NCI-H187 (cell line): ENCODE measurements at places on chromosomes 11 and 22.

DNA sequence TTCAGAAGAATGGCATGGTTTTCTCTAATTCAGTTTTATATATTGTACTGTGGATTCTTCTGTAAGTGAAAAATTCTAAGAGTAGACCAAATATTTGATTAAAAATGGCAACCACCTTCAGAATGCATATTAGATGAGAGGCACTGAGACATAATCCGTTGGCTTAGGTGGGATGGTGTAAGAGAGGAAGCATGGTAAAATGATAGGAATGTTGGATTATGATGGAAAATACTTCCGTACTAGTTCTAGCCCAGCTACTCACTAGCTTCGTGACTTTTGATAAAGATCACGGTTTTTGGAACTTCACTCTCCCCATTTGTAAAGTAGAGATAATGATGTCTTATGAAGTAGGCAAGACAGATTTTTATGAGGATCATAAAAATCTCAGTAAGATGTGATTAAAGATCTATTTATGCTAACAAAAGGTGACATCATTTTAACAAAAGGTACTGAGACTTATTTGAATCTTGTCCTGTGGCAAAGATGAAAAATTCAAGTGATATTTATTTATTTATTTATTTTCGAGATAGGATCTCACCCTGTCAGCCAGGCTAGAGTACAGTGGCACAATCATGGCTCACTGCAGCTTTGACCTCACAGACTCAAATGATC is 37.5 kb downstream of the UVRAG start:
- no peak for DNase-seq

DNA sequence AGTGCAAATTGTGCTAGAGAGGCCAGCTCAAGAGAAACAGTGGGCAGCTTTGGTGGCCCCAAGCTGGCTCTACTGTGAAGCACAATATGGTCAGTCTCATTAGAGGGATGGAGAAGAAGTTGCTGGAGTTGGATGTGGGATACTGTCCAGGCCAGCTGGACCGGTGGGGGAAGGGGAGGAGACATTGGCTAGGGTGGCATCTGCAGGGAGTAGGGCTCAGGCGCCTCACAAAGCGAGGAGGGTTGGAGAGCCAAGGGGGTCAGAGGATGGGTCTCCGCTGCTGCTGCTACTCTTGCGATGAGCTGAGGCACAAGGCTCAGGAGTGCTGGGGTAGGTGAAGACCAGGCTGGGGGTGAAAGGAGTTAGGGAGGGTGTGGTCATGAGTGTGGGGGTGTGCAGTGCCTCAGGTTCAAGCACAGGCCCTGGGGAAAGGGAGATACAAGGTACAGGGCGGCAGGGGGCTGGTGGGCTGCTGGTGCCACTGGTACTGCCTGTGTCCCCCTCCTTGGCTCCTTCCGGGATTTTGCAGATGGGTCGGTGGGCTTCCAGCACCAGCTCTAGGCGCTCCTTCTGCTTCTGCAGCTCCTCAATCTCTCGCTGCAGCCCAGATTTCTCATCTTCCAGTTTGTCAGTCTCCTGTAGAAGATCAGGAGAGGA is 2.3 kb downstream of the CCDC85B start:
- no peak for DNase-seq

DNA sequence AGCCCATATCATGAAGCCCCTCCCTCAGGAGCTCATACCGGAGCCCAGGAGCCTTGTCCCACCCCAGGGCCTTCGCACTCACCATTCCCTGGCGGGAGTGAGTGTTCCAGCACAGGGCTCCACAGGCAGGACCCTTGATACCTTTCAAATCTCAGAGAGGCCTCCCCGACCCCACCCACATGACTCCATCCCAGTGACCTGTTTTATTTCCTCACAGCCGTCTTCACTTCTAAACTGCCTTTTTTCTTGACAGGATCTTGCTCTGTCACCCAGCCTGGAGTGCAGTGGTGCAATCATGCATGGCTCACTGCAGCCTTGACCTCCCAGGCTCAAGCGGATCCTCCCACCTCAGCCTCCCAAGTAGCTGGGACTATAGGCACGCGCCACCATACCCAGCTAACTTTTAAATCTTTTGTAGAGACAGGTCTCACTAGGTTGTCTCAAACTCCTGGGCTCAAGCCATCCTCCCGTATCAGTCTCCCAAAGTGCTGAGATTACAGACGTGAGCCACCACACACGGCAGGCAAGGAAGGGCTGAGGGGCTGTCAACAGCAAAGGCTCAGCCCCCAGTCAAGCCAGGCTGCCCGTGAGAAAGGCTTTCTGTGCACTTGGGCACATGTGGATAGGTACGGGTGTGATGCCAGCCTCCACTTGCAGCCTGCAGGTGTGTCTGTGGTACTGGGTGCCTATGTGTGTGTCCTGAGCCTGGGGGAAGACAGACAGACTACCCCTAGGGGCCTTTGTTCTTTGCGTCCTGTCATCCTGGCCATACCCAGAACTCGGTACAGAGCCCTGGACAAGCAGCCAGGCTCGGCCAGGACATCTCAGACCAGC is 9.3 kb downstream of the RPL3 start:
- DNase-seq, result no peak

GRCh38 chr11:118605116-118605867 is 2.1 kb upstream of the PHLDB1 start:
- no peak for DNase-seq

- DNase-seq, result no peak
Observed at GRCh38 chr22:45639747-45640102, 31.9 kb upstream of the ATXN10 start.

- DNase-seq, result no peak
Observed at GRCh38 chr22:43711681-43712080, 100.4 kb downstream of the EFCAB6 start.

- DNase-seq, result no peak
Observed at GRCh38 chr11:68609761-68610160, 74.6 kb upstream of the GAL start.

GRCh38 chr11:15374418-15374817 is 259.7 kb downstream of the INSC start:
- DNase-seq, result no peak

DNA sequence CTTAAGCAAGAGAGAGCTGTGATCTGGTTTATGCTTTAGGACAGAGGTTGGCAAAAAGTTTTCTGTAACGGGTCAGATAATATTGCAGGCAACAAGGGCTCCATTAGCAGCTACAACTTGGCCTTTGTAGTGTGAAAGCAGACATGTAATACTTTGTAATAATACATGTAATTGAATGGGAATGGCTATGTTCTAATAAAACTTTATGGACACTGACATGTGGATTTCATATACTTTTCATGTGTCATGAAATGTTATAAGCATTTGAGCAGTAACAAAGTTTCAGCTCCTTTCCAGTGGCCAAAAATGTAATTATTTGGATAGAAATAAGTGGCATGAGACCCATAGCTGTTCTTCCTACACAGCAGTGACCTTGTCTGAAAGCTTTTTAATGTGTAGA is 3.1 kb downstream of the DYNC2H1 start:
- no peak for DNase-seq

- DNase-seq, result no peak
Observed at GRCh38 chr11:131849485-131849884, 479.1 kb downstream of the NTM start.

DNA sequence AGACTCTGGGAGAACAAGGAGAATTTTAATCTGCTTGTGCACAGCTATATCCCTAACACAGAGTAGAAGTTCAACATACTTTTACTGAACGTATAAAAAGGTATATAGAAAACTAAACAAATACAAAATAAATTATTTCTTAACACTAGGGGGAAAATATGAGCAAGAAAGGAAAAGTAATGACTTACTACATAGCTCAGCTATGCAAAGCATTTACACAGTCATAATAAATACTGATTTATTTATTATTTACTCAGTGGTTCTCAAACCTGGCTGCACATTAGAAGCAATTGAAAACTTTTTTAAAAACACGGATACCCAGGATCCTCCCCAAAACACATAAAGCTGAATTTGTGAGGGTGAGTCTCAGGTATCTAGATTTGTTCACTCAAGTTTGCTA is 182.5 kb downstream of the TTC28 start:
- DNase-seq, result no peak

GRCh38 chr22:44281768-44282637 is 30.7 kb downstream of the SHISAL1 start:
- DNase-seq, result no peak

DNA sequence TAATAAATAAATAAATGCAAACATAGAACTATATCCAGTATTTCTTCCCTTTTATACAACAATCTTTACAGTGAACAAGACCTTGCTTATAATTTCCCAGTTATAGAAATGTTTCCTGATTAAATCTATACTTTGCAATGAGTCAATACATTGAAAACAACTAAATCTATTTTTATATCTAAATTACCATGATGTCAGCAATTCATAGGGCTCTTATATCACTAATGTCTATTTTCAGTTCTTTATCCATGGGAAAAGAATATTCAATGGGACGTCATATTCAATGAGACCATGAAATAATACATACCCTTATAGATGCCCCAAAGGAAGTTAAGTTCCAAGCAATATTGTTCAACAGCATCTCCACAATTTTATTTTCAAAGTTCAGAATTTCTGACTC is 359.9 kb downstream of the CASP12 start:
- DNase-seq, result no peak

- DNase-seq, result no peak
Observed at GRCh38 chr22:50136581-50137015, 33.9 kb upstream of the PANX2 start.

DNA sequence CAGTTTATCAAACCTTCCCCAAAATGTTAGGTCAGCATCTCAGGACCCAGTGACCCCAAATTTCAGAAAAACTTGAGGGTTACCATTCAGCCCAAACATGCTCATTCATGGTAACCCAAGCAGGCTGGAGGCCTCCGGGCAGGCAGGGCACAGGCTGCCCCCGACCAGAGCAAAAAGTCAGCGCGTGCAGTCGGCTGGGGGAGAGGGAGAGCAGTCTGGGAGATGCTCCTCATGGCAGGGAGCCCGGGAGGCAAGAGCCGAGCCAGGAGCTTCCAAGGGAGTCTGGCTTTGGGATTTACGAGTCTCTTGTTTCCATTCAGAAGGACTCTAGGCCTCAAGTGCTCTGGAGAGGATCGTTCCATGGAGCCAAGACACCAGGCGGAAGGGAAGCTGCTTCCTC is 45.7 kb downstream of the RPUSD4 start:
- DNase-seq, result no peak

GRCh38 chr11:108483163-108483562 is 15.0 kb downstream of the POGLUT3 start:
- no peak for DNase-seq

- DNase-seq, result no peak
Observed at GRCh38 chr11:128235958-128236357, 351.4 kb downstream of the ETS1 start.

DNA sequence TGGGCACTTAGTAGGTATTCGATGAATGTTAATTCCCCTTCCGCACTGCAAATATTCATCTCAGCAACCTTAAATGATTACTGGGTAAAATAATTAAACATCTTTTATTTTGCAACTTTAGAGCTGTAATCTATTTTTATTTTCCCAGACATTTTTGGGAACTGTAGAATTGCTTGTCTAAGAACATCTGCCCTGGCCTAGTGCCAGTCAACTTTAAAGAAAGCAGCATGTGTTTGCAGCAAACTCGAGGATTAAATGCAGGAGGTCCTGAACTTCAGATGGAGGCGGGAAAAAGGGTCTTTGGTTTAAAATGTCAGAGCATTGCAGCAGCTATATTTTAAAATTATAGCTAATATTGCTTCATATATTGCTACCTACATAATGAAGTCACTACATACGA is 190.0 kb downstream of the PGR start:
- DNase-seq, result no peak

- DNase-seq, result no peak
Observed at GRCh38 chr11:21582791-21583190, 610.1 kb upstream of the ANO5 start.

DNA sequence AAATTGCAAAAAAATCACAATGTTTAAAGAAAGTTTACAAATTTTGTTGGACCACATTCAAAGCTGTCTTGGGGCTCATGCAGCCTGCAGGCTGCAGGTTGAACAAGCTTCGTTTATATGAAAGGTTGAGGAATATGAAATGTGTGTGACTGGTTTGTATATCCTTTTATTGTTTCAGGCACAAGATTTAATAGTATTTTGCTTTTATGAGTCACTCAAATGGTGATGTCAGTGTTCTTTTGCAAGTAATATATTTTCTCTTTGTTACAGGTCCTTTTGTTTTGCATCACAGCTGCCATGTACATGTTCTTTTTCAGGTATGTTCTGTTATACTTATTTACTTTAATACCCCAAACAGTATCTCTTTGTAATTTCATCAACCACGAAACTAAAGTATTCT is 198.6 kb downstream of the TMEM135 start:
- DNase-seq, result no peak

- no peak for DNase-seq
Observed at GRCh38 chr11:77320351-77320750, 18.9 kb upstream of the GDPD4 start.

GRCh38 chr11:110486156-110486555 is 56.4 kb downstream of the FDX1 start:
- DNase-seq, result no peak
